BJ (cell line): ENCODE measurements at places on chromosomes 12 and 14. TPM values are rescaled to one million over a fixed set of nuclear protein-coding genes. Genes with fewer than 3 reads are reported as not detected.

Gene FOXA1
- polyA plus RNA-seq: 0.04 and 0.10 TPM in 2 replicates

- DNase-seq: no peak
Measured at GRCh38 chr12:46150735-46151134, 118.1 kb downstream of the SLC38A1 start.

GRCh38 chr12:51901121-51901817 lies 6.0 kb upstream of the ACVRL1 start:
- DNase-seq: no peak

Gene NRIP2
- not detected in 2 replicates for polyA plus RNA-seq

GRCh38 chr14:70597731-70598130 lies 2.7 kb downstream of the MED6 start:
- no peak for DNase-seq

DNA sequence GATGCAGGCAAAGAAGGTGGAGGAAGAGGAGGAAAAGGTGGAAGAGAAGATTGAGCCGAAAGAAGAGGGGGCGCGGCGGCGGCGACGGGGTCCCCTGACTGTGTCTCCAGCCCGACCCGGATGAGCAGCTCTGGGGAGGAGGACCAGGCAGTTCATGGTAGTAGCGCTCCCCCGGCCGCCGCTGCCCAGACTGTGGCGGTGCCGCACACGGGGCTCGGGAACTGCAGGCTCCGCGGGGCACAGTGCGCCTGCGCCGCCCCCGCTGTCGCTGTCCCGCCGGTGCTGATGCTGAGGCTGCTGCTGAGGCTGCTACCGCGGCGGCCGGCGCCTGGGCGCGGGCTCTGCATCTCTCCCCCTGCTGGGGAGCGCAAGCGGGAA lies at the start of gene KCNH5:
Gene KCNH5 (minus strand): TSS at position 225 of the 378 bp plus-strand sequence. CDS start 272 bp downstream, outside the sequence.
- no peak for DNase-seq

Gene RAD9B
- 0.33 and 0.69 TPM in 2 replicates for polyA plus RNA-seq

- no peak for DNase-seq
Measured at GRCh38 chr14:69637503-69638031, 26.2 kb downstream of the SUSD6 start.

Gene VEZT
- 50.6 and 97.2 TPM in 2 replicates for polyA plus RNA-seq

GRCh38 chr14:69072584-69072983 lies 80.3 kb downstream of the DCAF5 start:
- DNase-seq: no peak

DNA sequence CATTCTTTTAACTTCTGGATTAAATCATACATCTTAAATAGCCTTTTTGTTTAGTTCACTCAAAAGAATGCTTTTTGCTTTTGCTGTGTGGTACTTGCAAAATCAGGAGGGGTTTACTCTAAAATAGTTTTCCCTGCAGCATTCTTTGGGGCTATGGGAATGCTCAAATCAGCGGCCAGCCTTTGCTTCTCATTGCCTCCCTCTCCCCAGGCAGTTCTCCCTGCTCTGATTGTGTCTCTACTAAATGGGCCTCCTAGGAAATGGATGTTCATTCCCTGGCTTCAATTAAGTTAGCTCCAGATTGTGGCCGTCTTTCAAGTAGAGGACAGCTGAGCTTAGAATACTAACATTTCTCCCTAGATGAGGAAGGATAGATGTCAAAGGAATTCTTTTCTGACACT lies 4.4 kb downstream of the TULP3 start:
- DNase-seq: peak; percentile 50

Gene KLRD1
- polyA plus RNA-seq: 0.13 and 0.74 TPM in 2 replicates

DNA sequence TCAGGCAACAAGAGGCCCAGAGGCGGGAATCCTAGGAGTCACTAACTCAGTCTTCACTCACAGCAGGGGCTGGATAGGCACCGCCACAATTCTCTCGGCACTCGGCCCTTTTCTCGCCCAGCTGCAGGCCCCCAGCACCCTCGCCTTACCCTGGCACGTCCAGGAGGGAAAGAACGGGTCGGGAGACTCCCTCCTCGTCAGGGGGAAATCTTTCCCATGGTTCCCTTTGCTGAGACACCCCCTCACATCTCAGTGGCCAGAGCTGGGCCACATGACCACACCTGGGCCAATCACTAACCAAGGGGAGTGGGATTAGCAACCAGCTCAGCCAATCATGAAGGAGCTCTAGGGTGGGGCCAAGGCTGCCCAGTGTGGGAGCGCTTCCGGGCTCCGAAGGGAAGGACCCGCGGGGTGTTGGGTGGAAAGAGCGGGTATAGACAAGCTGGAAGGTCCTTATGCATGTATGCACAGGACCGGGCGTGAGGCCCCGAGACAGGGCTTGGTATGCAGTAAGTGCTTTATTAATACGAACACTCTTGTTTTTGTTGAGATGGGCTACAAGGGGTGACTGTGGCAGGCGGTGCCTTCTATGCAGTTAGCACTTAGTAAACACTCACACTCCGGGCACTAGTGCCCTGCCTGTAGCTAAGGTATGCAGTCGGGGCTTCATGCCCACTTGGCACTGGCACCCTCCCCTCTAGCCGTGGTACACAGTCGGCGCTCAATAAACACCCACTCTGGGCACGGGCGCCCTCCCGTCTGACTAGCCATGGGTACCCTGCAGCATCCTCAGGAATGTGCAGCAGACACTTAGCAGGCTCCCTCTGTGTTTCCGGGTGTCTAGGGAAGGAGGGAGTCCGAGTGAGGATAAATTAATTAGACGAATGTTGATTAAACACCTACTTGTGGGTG lies 40.3 kb downstream of the ADGRD1 start:
- no peak for DNase-seq

DNA sequence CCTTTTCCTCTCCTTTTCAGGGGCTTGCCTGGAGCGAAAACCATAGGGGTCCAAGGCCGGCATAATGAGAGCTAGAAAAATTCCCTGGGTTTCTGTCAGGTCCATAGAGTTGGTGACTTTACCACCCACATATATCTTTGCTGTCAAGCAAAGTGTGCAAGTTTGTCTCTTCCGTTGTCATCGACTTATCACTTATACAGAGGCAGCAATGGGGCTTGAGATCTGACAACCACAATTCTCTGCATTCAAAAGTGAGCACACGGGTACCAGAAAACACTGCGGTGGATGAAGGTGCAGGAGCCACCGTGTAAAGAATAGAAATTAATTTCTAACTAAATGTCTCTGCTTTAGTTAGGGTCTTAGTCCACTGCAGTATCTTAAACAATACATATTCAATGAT lies 162.3 kb downstream of the DAD1 start:
- DNase-seq: no peak

DNA sequence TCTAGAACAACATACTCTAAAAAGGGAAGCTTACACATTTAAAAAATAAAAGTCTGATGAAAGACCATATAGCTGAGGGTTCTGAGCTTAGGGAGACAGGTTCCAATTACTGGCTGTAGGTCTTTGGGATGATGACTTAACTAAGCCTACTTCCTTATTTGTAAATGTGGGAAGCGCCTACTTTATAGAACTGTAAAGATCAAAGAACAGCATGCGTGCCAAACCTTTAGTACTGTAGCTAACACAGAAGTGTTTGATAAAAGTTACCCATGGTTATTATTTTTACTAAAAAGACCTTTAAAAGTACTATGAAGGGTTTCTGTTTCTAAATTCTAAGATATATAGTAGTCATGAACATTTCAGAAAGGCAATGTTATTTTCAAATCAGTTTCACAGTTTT lies 35.7 kb downstream of the STK38L start:
- no peak for DNase-seq

Gene SCN8A
- 19.6 and 22.8 TPM in 2 replicates for polyA plus RNA-seq

- DNase-seq: no peak
Measured at GRCh38 chr12:34295366-34296142, 273.3 kb downstream of the ALG10 start.

Gene LBHD2
- not detected in 2 replicates for polyA plus RNA-seq

DNA sequence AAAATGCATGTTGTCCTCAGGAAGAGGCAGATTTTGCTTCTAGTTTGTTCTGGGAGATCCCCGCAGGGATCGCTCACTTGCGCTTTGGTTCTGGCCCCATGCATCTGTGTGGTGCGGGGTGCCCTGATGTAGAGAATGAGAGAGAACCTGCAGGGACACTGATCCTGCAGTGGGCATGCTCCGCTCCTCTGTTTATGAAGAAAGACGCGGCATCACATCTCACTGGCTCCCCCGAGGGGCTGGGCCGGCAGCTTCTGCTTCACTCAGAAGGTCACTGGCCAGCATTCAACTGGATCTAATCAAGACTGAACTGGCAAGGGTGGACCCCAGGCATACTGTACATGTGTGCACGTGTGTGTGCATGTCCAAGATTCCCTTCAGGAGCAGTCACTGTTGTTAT lies 164.2 kb downstream of the CALM1 start:
- DNase-seq: no peak

- no peak for DNase-seq
Measured at GRCh38 chr14:81535396-81536164, 1.9 kb upstream of the SEL1L start.

DNA sequence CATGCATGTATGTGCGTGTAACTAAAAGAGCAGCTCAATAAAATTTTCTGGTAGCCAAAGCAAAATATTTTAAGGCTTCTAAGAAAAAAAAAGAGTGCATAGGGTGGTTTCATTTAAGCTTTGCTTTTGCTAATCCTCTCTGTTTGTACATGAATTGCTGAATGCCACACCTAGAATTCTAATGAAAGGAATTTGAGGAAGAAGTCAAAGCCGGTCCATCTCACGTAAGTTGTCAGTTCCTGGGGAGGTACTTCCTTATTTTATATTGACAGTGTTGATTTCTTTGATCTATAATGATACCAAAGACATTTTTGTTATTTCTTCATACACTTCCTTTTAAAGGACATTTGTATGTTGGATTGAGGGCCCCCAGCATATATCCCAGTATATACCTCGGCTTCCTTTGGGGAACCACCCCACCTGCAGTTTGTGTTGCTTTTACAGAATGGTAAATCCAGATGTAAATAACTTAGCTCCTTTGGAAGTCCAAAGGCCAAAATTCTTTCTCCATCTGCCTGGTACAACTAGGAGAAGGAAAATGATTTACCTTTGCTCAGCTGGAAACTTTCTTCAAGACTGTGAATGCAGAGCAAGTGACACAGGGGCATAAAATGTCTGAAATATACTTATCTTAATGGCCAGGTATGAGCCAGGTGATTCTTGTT lies 420.9 kb upstream of the ATP2B1 start:
- no peak for DNase-seq

Gene DPY19L2
- 2.2 and 3.8 TPM in 2 replicates for polyA plus RNA-seq

Gene SMOC1
- not detected in 2 replicates for polyA plus RNA-seq

DNA sequence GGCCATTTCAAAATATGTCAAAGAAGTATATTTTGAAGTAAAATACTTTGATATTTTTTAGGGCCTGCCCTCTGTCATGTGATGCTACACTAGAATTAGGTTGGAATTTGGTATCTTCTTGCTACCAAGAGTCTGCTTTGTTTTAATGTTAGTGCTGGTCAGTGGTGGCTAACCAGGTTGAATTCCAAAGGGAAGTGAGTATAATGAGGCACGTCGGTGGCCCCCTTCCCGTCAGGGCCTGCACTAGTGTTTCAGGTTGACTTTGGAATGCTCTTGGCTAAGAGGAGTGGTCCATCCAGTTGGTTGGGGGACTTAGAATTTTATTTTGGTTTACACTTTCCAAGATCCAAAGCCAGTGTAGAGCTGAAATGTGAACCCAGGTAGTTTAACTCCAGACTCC lies 185.4 kb downstream of the NOVA1 start:
- DNase-seq: no peak

Gene SLC25A47
- not detected in 2 replicates for polyA plus RNA-seq

Gene AQP2
- polyA plus RNA-seq: not detected in 2 replicates

Gene FBXO21
- polyA plus RNA-seq: 28.9 and 29.8 TPM in 2 replicates

Gene C12orf56
- not detected in 2 replicates for polyA plus RNA-seq

Gene RFX4
- not detected in 2 replicates for polyA plus RNA-seq

DNA sequence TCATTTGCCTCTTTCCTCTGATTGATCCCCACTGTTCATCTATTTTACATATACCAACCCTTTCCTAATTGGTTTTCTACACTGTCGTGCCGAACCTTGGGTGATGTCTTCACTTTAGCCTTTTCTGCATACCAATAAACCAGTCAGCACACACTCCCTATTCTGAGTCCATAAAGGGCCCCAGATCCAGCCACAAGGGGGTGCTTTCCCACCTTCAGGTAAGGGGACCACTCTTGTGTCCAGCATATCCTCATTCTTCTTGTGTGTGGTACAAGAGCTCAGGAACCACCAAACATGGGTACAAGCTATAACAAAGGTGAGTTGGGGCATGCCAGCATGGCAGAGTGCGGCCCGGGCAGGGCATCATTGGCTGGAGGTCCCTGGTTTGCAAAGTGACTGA lies 859.8 kb downstream of the FSCB start:
- DNase-seq: no peak

DNA sequence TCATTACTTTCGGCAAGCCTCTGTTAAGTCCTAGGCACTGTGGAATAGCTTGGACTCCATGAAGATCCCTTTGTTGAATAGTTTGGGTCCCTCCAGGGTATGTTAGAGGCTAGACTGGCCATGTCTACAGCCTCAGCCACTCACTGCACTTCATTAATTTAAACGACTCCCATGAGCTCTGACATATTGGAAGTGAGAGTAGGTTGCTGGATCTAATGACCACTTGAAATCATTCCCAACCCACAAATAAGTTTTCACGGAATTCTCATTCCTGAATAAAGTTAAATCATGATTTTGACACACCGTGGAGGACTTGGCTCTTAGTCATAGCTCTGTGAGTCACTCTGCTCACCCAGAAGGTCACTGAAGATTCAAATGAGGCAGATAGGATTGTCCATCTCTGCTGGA lies 21.4 kb upstream of the APPL2 start:
- DNase-seq: peak; percentile 86

- DNase-seq: no peak
Measured at GRCh38 chr12:14185427-14186192, 179.9 kb upstream of the ATF7IP start.

Gene KRT73
- not detected in 2 replicates for polyA plus RNA-seq

DNA sequence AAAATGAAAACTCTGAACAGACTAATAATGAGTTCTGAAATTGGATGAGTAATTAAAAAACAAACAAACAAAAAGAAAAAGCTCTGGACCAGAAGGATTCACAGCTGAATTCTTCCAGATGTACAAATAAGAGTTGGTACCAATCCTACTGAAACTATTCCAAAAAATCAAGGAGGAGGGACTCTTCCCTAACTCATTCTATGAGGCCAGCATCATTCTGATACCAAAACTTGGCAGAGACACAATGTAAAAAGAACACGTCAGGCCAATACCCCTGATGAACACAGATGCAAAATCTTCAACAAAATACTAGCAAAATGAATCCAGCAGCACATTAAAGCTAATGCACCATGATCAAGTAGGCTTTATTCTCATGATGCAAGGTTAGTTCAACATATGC lies 183.9 kb upstream of the CNOT2 start:
- no peak for DNase-seq

- DNase-seq: no peak
Measured at GRCh38 chr12:30782316-30783173, 27.8 kb upstream of the CAPRIN2 start.

DNA sequence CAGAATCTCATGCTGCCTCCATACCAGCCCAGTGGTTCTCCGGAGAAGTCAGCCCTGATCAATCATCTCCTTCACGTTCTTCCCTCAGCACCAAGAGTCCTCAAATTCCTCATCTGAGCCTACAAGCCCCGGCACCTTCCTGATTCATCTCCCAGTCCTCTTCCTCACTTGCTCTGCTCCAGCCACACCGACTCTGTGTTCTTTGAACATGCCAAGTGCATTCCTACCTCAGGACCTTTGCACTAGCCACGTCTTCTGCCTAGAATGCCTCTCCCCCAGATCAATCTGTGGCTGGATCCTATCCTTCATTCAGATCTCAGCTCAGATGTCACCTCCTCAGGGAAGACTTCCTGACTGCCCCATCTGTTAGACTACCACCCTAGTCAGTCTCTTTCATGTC lies 4.7 kb downstream of the RILPL1 start:
- no peak for DNase-seq
